ENCODE measurements at places on chromosomes 1 and 21.
A peak's percentile ranks its signal among the peaks of the same experiment; 100 is the strongest.

GRCh38 chr21:29033871-29034270 is 9.4 kb downstream of the USP16 start:
- no peak for DNase-seq

DNA sequence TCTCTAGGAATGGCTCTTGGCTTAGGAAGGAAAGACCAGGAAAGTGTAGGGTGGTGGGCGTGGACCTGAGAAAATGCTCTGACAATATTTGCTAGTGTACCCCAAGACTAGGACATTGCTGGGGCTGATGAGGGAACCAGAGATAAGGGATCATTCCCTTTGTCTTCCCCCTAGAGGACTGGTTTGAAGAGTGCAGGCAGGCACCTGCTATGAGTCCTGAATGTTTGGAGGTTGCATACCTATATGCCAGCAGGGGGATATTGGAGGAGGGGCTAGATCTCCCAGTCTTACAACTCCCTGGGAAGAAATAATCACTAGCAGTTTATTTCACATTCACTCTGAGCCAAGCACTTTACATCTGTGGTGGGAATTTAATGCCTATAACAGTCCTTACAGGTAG is 6.0 kb upstream of the BCL10 start:
- DNase-seq: no peak

DNA sequence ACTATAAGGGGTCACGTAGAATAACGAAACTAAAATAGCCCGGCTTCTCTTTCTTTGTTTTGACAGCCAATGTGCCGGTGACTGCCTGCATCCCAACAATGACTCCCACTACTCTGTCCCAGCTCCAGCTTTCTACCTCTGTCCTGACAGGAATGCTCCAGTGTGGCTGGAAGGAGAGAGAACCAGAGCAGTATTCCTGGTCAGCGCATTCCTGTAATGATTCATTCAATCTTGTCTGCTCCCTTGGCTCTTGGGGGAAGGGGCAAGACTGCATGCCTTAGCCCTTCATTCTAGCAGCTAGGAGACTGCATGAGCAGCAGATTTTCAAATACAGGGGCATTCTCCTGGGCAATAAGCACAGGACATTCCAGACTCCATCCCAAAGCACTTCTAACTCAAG is 132.1 kb upstream of the PRMT6 start:
- DNase-seq: no peak

- peak; percentile 62 for DNase-seq
These were observed 42.0 kb upstream of the LDLRAP1 start for GRCh38 chr1:25501235-25502058.

DNA sequence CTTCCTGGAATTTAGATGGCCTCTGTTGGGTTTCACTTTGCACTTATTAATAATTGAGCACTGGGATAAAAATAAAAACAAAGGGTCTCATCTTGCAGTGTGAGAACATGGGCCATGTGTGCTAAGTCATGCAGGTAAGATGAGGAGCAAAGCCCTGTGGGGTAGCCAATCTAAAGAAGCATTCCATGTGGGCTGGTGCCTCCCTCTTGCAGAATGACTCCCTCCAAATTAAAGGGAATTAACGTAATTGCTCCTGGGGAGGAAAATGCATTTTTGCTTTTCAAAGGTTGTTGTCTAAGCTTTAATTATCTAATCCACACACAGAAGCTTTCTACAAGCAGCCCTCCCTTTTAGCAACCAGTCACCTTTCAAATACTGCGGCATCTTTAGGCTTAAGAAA is 69.8 kb downstream of the CDC14A start:
- DNase-seq: no peak

- no peak for DNase-seq
These were observed 6.8 kb upstream of the PEAR1 start for GRCh38 chr1:156886583-156887281.

GRCh38 chr21:32214654-32215305 is 64.1 kb downstream of the MIS18A start:
- DNase-seq: no peak

DNA sequence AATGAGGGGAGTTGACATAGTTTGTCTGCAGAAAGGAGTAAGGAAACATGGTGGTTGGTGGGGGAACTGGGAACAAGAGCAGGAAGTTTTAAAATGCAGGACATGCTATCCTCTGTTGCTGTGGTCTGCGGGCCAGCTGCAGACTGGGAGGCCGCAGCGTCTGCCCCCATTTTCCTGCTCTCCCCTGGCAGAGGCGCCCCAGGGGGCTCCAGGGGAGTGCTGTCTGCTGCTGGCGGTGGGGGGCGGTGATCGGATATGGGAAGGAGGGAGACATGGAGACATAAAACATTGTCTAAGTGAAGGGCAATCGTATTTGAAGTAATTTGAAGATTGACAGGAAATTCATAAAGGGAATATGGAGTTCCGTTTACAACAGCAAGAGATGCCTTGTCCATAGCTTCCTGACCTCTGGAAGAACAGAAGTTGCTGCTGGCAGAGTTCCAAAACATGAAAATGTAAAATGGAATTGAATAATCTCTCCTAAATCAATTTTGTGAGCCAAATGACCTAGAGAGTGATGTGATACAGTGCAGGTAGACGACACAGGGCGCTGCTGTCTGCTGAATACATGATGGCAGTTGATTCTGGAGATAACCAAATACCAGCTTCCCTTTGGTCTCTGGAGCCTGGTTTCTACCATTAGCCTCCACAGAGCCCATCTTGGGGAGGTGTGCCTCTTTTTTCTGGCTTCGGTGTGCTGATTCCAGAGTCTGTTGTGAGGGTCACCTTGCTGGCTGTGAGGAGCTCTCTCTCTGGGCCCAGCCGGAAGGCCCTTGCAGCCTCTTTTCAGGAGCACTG is 61.0 kb downstream of the PCBP3 start:
- no peak for DNase-seq

GRCh38 chr1:221720545-221720944 is 21.3 kb downstream of the DUSP10 start:
- DNase-seq: no peak

DNA sequence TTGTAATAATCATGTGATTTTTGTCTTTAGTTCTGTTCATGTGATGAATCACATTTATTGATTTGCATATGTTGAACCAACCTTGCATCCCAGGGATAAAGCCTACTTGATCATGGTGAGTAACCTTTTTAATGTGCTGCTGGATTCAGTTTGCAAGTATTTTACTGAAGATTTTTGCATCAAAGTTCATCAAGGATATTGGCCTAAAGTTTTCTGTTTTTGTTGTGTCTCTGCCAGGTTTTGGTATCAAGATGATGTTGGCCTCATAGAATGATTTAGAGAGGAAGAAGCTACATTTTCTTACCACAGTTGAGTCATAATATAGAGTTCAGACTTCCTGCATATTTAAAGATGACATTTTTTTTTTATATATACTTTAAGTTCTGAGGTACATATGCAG is 455.9 kb downstream of the PLPP3 start:
- no peak for DNase-seq

DNA sequence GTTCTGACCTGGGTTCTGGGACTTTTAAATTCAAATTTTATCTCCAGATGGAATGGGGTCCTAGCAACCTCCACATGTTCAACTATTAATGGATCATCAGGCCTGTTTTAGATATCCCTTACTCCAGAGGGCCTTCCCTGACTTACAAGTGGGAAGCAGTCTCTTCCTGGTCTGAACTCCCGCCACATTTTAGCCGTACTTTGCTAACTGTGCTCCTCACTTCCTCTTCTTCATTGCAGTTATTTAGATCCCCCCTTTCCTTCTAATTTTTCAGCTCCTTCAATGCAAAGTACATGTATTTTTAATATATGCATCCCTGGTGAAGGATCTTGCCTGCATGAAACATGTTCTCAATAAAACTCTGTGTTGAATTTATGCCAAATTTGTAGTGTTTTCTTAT is 3.7 kb downstream of the CD1A start:
- DNase-seq: no peak

DNA sequence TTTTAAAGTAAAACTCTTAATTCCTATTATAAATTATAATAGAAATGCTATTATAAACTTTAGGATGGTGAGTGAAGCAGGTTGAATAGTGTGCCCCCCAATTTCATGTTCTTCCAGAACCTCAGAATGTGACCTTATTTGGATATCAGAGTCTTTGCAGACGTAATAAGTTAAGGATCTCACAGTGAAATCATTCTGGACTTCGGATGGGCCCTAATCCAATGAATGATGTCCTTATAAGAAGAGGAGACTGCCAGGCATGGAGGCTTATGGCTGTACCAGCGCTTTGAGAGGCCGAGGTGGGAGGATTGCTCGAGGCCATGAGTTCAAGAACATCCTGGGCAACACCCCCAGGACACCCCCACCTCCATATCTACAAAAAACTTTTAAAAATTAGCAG is 9.4 kb upstream of the MT1HL1 start:
- DNase-seq: no peak

GRCh38 chr1:77370583-77371306 is 88.9 kb downstream of the AK5 start:
- DNase-seq: no peak

DNA sequence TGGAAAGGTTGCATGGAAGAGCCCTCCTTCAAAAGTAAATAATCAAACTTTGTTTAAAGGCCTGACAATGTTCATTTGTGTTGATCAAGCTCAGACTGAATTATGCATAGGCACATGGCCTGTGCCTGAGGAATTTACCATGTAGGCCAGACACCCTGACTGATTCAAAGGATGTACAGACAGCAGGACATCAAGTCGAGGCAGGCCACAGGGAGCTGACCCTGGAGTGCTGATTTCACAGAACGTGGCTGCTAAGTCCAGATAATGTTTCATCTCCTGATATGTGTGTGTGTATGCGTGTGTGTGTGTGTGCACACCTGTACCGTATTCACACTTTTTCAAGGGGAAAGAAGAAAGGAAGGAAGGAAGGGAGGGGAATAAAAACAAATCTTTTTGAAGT is 34.1 kb downstream of the NAV1 start:
- peak; percentile 68 for DNase-seq

DNA sequence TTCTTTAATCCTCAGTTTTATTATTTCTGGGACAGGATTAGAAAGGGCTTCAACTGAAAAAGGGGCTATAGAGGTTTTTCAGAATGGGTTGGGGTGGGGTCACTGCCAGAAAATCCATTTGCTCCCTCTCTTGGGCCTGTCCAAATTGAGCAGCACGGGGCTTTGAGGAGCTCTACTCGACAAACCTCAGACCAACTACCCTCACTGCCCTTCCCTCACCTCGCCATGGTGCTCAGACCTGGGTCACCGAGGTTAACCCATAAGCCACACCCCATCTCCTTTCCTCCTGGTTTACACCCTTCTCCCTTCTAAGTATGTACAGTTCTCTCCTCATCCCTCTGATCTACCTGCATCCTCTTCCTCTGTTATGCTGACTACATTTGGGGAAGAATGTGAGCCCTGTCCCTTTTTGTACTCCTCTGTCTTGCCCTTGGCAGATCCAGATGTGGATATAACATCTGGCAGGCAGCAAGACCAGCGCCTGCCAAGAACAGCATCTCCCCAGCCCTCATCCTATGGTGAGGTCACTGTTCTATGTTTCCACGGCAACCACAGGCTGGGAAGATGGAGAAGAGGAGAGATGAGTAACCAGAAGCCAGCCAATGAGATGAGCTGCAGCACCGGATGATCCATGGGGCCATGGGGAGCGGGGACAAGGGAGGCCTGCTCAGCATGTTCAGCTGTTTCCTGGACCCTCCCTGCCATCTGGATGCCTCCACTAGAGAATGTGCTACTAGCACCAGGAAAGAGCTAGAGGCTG is 3.7 kb upstream of the FABP3 start:
- peak; percentile 78 for DNase-seq

GRCh38 chr1:241271427-241271826 is 85.6 kb downstream of the RGS7 start:
- no peak for DNase-seq

DNA sequence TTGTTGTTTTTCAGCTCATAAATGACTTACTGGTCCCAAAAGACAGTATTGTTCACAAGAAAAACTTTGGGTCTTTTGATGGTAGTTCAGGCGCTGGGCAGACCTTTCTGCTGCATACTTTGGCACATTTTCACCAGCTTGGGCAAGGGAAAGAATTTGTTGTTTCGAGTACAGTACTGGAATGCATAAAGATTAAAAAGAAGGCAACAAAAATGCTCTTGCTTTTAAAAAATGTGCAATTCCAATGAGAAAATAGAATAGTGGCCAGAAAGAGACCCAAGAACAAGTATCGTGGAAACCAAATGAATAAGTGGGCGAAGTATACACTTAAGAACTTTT is 56.0 kb downstream of the CLIC6 start:
- no peak for DNase-seq

- no peak for DNase-seq
These were observed 8.2 kb upstream of the METTL18 start for GRCh38 chr1:169802888-169803287.

GRCh38 chr1:55987491-55988249 is 591.7 kb downstream of the PLPP3 start:
- DNase-seq: no peak

DNA sequence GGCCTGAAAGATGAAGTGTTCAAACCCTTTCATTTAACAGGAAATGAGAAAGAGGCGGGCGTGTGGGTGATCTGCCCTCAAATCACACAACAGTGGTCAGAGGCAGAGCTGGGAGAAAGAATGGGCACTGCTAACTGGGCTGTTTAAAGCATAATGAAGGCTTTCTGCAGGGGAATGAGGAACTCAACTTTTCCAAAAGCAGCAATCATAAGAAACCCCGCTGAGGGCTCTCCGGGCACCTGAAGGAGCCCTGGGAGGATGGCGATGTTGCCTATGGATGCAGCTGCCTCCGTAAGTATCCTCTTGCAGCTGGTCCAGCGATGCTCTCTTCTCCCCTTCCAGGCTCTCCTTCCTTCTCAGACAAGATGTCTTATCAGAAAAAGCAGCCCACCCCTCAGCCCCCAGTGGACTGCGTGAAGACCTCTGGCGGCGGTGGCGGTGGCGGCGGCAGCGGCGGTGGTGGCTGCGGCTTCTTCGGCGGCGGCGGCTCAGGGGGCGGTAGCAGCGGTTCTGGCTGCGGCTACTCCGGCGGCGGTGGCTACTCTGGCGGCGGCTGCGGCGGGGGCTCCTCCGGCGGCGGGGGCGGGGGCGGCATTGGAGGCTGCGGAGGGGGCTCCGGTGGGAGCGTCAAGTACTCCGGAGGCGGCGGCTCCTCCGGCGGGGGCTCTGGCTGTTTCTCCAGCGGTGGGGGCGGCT is 1.2 kb downstream of the LORICRIN start:
- no peak for DNase-seq
